OCI-M1 (cell line): ENCODE measurements at places on chromosomes 13 and 19.

- peak; percentile 73 for DNase-seq
Measured at GRCh38 chr13:46648166-46648607, 95.2 kb downstream of the LRCH1 start.

DNA sequence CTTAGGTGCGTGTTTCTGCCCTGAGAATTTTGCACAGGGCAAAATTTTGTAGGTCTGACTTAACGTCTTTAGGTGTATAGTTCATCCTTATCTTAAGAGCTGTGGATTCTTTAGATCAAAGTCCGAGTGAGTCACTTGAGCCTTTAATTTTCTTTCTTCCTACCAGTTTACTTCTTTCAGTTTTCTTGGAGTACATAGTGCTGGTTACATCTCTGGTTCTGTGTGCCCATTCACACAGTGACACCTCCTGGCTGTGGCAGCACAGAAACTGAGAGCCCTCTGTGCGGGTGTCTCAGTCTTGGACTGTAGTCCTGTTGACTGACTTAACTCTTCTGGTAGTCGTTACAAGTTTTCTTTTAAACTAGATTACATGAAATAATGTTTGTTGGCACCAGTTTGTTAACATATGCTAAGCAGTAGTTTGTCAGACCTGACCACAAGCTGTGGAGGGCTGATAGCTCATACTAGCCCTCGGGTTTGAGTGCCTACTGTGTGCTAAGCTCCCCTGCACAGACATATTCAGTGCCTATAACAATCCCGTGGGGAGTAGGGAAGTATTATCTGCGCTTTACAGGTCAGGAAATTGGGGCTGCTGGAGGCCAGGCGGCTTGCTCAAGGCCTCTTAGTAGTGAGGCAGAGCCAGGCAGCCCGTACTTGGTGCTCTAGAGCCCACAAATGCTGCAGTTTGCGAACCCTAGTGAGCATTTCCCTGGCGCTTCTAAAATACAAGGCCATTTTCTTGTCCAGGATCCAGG is 1.6 kb downstream of the GATAD2A start:
- peak; percentile 84 for DNase-seq

GRCh38 chr13:60679131-60679530 is 282.1 kb downstream of the TDRD3 start:
- DNase-seq, result no peak

DNA sequence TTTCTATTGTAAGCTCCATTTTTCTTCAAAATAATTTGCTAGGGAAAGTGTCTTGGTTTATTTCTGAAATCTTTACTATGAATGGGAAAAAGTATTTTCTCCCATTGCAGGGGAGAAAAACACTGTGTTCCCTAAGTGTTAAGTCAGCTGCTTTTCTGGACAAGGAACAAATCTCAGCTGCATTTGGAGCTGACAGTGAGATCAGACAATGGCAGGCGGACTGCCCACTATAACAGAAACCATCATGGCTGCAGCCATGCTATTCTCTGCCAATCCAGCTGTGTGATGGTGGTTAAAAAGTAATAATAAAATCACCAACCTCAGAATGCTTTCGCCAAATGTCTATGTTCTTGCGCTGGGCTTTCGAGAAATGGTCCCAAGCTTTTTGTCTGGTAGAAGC is 302.7 kb downstream of the DNAJC15 start:
- DNase-seq, result no peak

DNA sequence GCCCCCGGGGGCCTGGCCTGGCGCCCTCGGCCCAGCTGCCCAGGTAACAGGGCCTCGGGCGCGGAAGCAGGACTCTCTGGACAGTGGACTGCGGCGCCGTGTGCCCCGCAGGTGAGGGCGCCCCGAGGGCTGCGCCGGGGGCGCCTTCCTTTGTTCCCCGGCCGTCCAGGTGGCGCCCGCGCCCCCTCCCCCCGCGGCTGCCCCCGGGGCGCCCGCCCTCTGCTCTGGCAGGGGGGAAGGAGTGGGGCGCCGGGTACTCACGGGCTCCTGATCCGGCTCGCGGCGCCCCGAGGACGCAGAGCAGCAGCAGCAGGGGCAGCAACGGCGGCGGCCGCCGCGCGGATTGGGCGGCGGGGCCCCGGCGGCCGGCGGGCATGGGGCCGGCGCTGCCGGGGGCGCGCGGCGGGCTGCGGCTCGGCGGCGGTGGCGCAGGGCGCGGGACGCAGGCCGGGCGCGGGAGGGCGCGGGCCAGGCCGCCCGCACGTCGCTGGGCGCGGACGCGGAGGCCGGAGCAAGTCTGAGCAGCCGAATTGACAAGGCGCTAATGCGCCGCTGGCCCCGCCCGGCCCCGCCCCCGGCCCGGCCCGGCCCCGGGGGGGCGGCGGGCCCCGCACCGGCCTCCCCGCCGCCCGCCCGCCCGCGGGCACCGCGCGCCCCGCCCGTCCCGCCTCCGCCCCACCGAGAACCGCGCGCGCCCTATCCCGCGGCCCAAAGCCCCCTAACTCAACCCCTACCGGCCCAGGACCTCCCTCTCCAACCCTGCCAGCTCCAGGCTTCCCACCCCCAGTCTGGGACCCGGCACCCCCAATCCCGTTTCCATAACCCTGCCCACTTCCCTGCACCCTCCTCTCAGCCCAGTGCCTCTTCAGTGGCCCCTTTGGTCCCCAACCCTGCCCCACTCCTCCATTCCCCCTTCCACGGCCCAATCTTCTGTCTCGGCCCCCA is at the start of gene CRLF1:
Gene CRLF1, minus strand, starts transcription at position 519 of the 945 bp plus-strand sequence. Its CDS starts 143 bp downstream, at position 376.
- no peak for DNase-seq
